ENCODE measurements at places on chromosomes 16 and 17.

DNA sequence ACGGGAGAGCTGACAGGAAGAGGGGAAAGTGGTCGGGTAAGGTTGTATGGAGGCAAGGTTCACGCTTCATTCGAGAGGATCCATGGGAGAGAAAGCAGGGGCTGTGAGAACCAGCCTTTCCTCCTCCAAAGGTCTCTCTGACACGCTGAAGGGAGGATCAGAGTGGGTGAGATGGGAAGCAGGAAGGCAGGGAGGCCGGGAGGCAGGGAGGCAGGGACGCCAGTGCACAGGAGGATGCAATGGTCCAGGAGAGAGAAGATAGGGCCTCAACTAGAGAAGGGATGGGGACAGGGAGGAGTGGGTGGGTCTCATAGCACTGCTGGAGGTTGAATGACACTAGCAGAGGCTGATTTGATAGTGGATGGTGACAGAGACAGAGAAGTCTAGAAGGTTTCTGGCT, 54.1 kb downstream of the PIMREG start:
- no peak for DNase-seq

DNA sequence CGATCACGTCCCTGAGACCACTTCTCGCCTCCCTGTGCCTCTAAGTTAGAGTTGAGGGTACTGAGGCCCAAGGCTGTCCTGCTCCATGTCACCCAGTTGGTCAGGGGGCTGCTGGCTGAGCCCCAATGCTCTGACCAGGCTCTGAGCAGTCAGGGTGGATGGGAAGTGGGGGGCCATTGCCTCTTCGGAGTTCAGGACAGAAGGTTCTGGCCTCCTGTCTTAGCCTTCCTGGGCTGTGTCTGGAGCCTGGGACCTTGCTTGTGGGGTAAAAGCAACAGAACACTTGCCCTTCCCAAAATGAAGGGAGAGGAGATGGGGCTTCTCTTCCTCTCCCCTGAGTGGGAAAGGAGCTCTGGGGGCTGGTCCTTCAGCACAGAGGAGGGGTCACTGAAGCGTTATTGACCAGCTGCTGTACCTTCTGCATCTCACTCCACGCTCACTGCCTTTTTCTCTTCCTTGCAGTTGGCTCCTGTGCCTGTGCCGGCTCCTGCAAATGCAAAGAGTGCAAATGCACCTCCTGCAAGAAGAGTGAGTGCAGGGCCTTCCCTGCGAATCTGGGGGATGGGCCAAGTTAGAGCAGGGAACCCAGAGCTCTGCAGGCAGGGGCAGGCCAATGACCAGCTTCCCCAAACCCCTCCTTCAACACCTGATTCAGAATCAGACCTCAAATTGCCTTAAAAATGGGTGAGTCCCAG, 580 bp downstream of the MT1X start:
- DNase-seq: no peak

GRCh38 chr17:4607773-4608187, 23.5 kb downstream of the SMTNL2 start:
- DNase-seq: no peak

DNA sequence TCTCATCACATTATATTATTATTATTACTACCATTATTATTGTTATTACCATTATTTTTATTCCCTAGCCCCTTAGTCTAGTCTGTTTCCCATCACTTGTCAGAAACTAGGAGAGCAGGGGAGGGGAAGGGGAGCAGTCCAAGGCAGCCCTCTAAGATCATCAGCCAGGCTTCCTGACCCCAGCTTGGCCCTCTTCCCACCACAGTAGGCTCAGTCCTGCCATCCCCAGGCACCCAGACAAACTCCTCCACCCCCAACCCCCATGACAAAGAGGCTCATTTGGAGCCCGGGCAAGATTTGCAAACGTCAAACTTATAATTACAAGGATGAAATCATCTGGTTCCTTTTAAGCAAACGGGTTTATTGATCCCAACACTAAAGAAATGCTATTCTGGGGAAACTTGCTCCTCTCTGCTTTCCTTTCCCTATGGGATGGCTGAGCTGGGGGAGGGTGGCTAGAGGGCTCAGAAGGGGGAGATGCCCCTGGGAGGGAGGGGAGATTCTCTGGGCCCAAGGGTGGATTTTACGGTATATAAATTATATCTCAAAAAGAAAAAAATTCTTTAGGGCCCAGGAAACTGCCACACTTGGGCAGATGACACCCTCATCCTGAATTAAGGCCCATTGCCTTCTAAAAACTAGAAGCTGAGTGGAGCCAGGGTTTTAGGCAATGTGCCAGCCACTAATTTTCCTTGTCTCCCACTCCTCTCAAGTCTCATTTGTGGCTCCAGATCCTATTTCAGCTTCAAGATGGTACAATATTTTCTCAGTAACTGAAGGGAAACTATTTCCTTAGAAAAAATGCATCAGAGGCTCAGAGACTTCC, 4.4 kb upstream of the CBFB start:
- peak; percentile 17 for DNase-seq

DNA sequence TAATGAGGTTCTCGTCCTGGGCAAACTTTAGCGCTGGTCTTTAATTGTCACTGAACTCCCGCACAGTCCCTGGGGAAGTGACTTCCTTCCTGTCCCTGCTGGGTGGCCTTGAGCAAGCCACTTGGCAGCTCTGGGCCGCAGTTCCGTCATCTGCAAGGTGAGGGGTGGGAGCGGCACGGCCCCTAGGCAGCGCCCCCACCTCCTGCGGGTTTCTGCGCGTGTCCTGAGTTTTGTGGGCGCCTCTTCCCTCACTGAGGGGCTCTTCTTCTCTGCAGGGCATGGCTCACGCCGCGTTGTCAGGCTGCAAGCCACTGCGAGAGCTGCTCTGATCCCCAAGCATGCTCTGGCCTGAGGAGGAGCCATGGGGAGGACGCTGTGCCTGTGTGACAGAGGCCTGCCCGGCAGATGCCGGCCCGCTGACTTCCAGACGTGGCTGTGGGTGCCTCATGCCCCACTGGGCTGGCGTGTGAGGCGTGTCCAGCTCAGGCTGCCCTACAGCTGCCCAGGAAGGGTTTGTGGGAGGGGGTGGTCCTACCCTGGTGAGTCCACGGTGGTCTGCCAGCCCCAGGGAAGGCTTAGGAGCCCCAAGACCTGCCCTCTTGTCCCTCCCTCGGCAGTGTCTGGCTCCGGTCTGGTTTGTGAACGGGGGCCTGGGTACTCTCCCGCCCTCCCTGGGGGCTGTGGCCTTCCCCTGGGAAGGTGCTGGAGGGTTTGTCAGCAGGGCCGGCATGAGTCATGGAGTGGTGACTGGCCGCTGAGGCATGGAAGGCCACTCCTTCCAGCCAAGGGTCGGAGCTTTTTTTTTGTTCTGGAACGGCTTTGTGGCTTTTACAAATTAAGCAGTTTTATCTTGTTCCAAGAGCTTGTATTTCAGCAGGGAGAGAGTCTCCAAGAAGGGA, 182.0 kb downstream of the SEC14L1 start:
- DNase-seq: no peak

GRCh38 chr16:84753412-84754326, 53.9 kb downstream of the USP10 start:
- no peak for DNase-seq

DNA sequence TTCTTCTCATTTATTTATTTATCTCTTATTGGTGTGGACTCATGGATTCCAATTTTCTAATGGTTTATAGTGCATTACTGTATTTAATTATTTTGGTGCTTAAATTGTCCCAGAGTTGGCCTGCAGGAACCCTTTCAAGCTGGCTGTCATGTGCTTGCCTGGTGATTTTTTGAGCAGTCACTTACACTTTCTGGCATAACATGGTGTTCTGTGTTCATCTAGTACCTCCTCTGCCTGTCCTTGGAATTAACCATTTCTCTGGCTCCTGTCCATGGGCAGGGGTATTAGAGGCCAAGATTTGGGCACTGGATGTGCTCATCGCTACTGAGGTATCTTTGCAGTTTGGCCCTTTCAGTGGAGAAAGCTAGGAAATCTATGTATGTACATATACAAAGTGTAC, 67.0 kb downstream of the CLEC16A start:
- no peak for DNase-seq

DNA sequence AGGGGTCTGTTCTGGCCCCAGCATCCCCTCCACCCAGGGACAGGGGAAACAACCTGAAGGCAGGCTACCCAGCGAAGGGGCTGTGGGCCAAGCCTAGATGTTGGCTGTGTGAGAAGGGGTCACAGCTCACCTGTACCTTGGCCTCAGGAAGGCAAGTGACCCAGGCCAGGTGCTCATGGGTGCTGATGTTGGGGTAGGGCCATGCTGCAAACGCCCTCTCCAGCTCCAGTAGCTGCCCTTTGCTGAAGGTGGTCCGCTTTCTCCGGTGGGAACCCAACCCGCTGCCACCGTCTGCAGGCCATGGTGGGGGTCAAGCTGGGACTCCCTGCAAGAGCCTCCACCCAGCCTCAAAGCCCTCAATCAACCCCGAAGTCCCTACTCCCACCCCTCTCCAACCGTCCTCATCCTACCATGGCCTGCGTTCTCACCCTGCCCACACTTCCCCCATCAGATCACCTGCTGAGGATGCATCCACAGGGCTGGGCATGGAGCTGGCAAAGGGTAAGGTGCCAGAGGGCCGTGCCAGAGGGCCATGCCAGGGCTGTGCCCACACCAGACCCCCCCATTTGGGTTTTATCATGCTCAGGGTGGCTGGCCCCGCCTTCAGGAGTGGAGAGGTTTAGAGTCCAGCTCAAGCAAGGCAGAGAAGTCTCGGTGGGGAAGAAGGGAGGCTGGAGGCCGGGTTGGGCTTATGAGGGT, at the start of gene SEBOX:
Gene SEBOX, minus strand, starts transcription at position 535 of the 699 bp plus-strand sequence. Its CDS starts 48 bp downstream, at position 487.
- DNase-seq: no peak

DNA sequence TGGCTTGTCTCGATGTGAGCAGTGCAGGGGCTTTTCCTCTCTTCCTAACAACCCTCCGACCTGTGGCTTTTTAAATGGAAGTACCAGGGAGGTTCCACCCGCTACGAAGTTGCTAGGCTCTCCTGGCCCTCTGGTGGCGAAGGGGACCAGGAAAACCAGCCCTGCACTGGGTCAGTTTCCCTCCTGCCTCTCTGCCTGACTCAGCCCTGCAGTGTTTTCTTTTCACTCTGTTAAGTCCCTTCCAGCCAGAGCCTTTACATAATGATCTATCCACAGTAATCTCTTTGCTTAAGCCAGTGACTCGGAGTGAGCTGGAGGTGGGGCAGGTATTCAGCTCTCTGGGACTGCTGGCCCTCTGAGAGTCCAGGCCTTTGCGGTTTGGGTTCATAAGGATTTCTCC, 331.3 kb upstream of the EEF2KMT start:
- DNase-seq: no peak

DNA sequence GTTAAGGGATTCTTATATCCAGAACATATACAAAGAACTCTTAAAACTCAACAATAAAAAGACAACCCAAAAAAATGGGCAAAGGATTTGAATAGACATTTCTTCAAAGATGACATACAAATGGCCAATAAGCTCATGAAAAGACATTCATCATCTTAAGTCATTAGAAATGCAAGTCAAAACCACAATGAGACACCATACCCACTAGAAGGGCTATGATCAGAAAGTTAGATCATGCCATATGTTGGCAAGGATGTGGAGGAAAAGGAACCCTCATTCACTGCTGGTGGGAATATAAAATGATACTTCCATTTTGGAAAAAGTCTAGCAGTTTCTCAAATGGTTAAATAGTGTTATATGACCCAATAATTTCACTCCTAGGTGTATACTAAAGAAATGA, 9.4 kb downstream of the PLD6 start:
- DNase-seq: no peak

DNA sequence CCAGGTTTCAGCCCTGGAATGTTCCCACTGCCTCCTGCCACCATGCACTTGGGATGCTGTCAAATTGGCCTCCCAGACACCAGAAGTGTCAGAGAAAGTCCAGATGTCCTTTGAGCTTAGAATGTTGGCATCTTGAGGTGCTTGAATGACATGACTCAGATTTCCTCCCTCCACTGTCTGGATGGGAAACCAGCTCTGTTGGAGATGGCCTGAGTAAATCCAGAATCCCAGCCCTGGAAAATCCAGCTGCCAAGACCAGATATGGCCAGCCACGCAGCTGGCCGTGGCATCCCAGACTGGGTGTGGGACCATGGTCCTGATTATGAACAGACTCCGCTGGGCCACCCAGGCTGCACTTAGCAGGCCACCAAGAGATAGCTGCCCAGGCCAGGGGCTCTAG, 57.0 kb upstream of the CLEC3A start:
- DNase-seq: no peak

DNA sequence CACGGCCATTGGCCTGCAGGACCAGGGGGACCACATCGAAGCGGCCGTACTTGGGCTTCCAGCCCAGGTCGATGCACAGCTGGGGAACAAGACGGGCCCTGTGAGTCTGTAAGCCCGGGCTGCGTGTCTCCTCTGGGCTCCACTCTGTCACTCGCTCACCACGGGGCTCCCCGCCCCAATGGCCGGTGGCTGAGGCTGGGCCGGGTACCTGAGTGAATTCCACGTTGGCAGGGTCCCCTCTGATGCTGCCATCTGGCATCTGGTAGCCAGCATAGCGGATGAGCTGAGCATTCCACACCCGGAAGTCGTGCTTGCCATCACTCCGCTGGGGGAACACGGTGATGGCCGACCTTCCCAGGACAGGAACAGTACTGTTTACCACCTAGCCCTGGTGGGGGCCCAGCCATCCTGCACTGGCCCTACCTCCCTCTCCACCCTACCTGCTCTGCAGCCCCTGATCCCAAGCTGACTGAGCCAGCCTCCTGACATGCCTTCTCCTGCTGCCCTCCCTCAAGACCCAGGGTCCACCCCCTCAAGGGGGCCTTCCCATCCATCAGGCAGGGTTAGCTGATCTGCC, 19.4 kb downstream of the NOS2 start:
- no peak for DNase-seq

DNA sequence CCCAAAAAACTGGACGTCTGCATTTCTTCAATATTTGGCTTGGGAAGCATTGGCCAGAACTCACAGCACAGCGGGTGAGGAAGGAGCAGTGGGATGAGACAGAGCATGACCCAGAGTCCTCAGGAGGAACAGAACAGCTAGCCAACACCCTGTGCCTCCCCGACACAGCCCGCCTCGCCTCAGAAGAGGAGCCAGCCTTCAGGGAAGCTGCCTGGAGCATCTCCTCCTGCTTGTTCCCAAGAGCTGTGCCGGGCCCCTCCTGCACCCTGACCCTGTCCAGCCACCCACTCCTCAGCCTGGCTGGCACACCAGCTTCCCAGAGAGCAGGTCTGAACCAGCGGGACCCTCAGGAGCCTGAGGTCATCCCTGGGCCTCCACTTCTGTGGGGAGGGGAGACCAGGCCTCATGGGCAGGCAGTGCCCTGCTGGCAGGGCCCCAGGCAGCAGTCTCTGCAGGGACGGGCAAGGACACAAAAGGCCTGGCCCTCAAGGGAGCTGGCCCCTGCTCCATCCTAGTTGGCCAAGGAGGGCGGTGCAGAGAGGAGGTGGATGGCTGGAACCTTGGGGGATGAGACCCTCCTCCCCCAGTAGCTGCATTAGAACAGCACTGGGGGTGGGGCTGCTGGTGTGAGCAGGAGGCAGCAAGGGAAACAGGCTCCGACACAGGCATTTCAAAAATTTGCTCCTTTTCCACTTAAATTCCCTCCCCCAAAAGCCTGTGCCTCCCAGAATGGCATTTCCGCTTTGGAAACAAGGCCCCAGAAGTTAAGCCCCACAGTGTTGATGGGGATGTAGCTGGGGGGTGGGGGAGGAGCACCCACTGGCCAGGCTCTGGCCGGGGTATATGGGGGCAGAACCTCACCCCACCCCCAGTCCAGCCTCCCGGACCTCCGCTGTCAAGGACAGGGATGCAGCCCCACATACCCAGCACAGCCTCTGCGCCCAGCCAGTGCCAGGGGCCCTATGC, 1.8 kb upstream of the BCAR1 start:
- DNase-seq: no peak

Data from activated CD8-positive, alpha-beta T cell treated with anti-CD3 and anti-CD28 coated beads, Interleukin-2, amount 10 ng/mL, durations not matched to agents 7 days and 5 days (primary cell).